ENCODE measurements at places on chromosomes 2 and 18. TPM values are rescaled to one million over a fixed set of nuclear protein-coding genes. Genes with fewer than 3 reads are reported as not detected.

GRCh38 chr2:231394211-231395141 is 1.0 kb upstream of the B3GNT7 start:
- H3K36me3 ChIP-seq: peaks cover 2% of the 10 kb centered on the region
- H3K4me3 ChIP-seq: peak overlapping the region; percentile 33
- no peak overlapping the region for H3K27ac ChIP-seq
- no peak for DNase-seq
- peaks cover 15% of the 10 kb centered on the region for H3K4me1 ChIP-seq

GRCh38 chr2:239360421-239361310 is 40.2 kb downstream of the HDAC4 start:
- peaks cover 23% of the 10 kb centered on the region for H3K4me1 ChIP-seq
- no peak overlapping the region for H3K27ac ChIP-seq
- peaks cover 23% of the 10 kb centered on the region for H3K36me3 ChIP-seq
- H3K4me3 ChIP-seq: no peak overlapping the region
- H3K27me3 ChIP-seq: no peaks in the 10 kb centered on the region

DNA sequence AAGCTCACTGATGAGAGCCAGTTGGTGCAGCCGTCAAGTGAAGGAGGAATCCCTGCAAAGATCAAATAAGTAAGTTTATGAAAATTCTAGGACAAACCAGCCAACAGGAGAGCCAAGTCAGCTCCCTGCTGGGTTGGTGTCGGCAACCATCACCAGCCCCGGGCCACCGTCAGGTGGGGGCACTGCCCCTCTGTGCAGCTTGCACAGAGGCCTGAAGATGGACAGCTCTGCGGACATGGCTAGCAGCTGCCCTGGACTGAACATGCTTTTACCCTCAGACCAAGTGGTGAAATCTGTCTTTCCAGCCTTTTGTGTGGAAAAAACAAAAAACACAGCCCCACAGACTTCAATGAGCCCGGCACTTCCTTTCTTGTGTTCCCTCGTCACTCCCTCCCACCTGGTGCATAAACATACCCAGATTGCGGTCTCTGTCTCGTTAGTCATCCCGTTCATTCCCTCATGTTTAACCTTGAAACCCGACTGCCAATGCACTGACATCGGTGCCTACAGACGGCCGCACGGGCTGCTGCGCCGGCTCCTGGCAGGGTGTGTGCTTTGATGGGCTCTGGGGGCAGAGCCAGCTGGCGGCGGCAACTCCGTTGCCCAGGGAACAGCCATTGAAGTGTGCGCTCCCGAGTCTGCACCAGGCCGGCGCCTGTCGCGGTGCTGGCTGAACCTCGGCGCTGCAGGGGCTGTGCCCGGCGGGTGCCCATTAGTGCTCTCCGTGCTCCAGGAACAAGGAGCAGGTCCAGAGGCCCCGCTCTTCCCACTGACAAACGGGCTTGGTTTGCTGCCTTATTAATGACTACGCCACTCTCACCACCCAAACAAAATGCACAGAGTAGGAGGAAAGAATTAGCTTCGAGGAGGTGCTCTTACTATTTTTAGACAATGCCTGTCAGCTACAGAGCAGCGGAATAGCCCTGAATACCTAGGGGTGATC is 95.3 kb downstream of the EIPR1 start:
- H3K27me3 ChIP-seq: no peaks in the 10 kb centered on the region

DNA sequence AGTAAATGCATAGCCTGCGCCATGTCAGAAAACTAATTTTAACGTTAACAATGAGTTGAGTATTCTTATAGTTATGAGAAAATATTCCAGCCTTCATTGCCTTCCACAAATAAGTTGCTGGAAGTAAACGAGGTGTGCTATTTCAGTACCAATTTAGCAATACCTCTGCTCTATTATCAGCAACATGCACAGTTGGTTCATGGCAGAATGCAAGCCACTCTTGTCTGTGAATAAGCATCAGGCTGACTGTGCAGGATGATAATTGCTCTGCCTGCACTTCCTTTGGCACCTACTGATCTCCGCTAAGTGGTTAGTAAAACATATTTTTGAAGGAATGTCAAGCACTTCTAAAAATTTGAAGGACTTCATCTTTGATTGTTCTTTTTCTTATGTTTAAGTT is 261.9 kb upstream of the SIX3 start:
- no peaks in the 10 kb centered on the region for H3K36me3 ChIP-seq
- H3K4me3 ChIP-seq: no peak overlapping the region
- no peaks in the 10 kb centered on the region for H3K4me1 ChIP-seq
- DNase-seq: no peak

Gene INHBB
- not detected for total RNA-seq

- H3K27ac ChIP-seq: no peak overlapping the region
- no peak for DNase-seq
- H3K27me3 ChIP-seq: no peaks in the 10 kb centered on the region
- H3K4me3 ChIP-seq: no peak overlapping the region
These were observed 218.7 kb downstream of the HNMT start for GRCh38 chr2:138182937-138183312.

DNA sequence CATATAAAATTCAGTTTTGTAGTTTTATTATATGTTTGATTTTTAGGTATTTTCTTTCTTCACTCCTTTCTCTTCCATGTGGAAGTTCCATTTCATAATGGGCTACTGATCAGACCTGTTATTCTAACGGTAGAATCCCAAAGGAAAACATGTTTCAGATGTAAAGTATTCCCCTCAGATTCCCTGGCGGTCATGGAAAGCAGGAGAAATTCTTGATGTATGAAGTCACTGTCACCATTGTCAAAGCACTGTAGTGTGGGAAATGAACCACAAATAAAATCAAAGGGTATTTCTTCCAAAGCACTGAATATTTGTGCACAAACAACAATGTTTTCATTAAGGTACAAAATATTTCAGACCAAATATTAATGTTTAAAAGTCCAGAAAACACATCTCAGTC is 237.3 kb upstream of the KLHL14 start:
- H3K4me1 ChIP-seq: no peaks in the 10 kb centered on the region
- H3K4me3 ChIP-seq: no peak overlapping the region
- no peak for DNase-seq
- H3K27me3 ChIP-seq: no peaks in the 10 kb centered on the region
- no peak overlapping the region for H3K27ac ChIP-seq

DNA sequence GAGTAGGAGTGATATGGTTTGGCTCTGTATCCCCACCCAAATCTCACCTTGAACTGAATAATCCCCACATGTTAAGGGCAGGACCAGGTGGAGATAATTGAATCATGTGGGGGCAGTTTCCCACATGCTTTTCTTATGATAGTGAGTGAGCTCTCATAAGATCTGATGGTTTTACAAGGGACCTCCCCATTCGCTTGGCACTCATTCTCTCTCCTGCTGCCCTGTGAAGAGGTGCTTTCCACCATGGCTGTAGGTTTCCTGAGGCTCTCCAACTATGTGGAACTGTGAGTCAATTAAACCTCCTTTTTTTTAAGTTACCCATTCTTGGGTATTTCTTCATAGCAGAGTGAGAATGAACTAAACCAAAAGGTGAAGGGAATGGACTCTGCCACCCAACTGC is 207.5 kb downstream of the LOXHD1 start:
- H3K27ac ChIP-seq: no peak overlapping the region
- no peaks in the 10 kb centered on the region for H3K36me3 ChIP-seq
- no peak overlapping the region for H3K4me3 ChIP-seq
- H3K4me1 ChIP-seq: no peaks in the 10 kb centered on the region
- no peak for DNase-seq

DNA sequence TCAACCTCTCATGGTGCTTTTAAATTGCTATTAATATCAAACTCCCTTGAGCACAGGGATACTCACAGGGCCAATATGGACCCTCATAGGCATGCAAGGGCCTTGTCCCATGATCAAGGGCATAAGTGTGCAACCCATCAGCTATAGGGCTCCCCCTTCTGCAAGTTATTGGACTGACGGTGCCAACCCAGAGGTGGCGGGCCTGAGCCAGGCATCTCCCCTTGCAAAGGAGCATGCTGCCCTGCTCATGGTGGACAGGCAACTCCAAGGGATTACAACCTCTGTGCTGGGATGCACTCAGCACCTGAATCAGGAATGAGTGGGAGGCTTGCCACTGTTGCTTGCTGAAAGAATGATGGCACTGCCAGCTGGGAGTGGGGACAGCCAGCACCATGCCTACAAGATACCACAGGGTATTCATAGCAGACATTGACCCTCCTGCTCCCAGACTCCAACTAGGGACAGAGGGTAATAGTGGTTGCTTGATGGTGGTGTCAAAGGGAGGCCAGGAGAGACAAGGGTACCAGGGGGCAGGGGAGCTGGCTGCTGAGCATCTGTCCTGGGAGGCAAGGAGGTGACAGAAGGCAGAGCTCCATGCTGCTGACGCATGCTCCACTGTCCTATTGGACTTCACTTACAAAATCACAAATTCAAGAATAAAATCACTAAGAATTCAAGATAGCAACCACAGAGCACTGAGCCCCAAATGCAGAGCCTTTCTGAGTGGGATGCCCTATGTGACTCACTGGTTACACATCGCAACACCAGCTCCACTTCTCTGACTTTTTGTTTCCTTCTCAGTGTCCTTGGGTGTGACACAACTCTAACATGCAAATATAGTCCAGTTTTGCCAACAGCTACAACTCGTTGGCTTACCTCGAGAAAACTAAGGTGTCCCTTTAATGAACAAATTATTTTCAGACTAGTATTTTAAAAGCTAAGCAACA is 157.1 kb upstream of the CCDC150 start:
- DNase-seq: no peak
- no peak overlapping the region for H3K4me3 ChIP-seq
- H3K27me3 ChIP-seq: peaks cover 31% of the 10 kb centered on the region
- no peaks in the 10 kb centered on the region for H3K4me1 ChIP-seq

- H3K4me3 ChIP-seq: no peak overlapping the region
- H3K27me3 ChIP-seq: no peaks in the 10 kb centered on the region
- H3K36me3 ChIP-seq: no peaks in the 10 kb centered on the region
These were observed 102.8 kb upstream of the RBMS1 start for GRCh38 chr2:160596441-160596840.

DNA sequence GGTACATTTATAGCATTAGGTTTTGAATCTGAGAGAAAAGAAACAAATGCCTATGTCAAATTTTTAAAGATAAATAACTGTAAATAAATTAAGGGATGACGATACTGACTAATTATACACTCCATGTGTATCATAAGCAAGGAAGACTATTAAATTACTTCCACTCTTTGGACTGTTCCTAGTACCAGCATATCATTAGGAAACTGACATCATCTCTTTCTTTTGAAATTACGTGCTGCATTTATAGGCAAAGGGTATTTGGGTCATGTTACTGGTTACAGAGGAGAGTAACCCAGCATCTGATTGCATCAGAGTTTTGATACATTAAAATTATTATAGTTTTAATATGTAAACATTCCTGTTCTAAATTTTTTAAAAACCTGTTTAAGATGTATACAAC is 309.7 kb downstream of the XIRP2 start:
- DNase-seq: no peak
- H3K4me1 ChIP-seq: peaks cover 6% of the 10 kb centered on the region

Gene LYG1
- total RNA-seq: 1.3 TPM

DNA sequence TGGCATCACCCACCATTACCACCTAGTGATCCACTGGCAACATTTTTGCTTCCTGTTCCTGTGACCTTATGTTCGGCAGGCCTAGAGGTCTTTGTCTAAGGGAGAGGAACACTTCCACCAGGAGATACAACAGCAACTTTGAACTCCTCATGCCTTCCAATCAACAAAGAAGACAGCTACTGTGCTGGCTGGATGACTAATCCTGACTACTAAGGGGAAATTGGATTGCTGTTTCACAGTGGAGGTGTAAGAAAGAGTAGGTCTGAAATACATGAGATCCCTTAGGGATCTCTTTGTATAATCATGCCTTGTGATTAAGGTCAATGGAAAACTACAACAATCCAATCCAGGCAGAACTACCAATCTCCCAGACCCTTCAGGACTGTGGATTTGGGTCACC is 45.2 kb downstream of the EIF2AK3 start:
- no peak overlapping the region for H3K4me3 ChIP-seq
- DNase-seq: no peak
- no peaks in the 10 kb centered on the region for H3K4me1 ChIP-seq
- H3K27ac ChIP-seq: no peak overlapping the region
- H3K36me3 ChIP-seq: peaks cover 30% of the 10 kb centered on the region

- no peak overlapping the region for H3K4me3 ChIP-seq
- peaks cover 28% of the 10 kb centered on the region for H3K36me3 ChIP-seq
- H3K27me3 ChIP-seq: no peaks in the 10 kb centered on the region
- peak overlapping the region; percentile 66 for H3K27ac ChIP-seq
These were observed 29.7 kb downstream of the NAB1 start for GRCh38 chr2:190678444-190679162.

Gene TLX2
- 0.52 TPM for total RNA-seq

- no peaks in the 10 kb centered on the region for H3K4me1 ChIP-seq
- H3K27me3 ChIP-seq: peaks cover 3% of the 10 kb centered on the region
- H3K27ac ChIP-seq: no peak overlapping the region
- no peak for DNase-seq
These were observed 71.1 kb downstream of the DYSF start for GRCh38 chr2:71524476-71524875.

DNA sequence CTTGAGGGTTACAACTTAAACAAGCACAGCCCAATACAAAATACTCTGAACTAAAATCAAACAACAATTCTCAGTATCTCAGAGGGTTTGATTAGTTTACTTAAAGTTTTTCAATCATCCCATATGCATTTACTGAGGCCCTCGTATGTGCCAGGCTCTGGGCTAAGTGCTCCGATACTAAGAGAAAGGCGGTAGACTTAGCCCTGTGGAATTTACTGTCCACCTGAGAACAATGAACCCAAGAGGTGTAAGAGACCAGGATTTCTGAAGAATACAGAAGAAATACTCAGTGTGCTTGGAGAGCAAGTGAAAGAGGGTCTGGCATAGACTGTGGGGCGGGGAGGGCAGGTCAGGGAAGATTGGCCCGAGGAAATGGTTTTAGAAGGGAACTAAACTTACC is 25.1 kb upstream of the SCYGR1 start:
- no peak overlapping the region for H3K4me3 ChIP-seq
- no peaks in the 10 kb centered on the region for H3K27me3 ChIP-seq
- H3K4me1 ChIP-seq: peaks cover 24% of the 10 kb centered on the region
- no peak for DNase-seq
- no peak overlapping the region for H3K27ac ChIP-seq
- H3K36me3 ChIP-seq: no peaks in the 10 kb centered on the region

GRCh38 chr2:166091439-166091838 is 36.4 kb downstream of the SCN1A start:
- no peaks in the 10 kb centered on the region for H3K27me3 ChIP-seq
- no peaks in the 10 kb centered on the region for H3K36me3 ChIP-seq
- H3K4me1 ChIP-seq: no peaks in the 10 kb centered on the region

GRCh38 chr2:222294996-222295367 is 3.8 kb downstream of the PAX3 start:
- peaks cover 22% of the 10 kb centered on the region for H3K4me1 ChIP-seq
- H3K36me3 ChIP-seq: peaks cover 3% of the 10 kb centered on the region
- no peak for DNase-seq
- peaks cover 94% of the 10 kb centered on the region for H3K27me3 ChIP-seq

Gene ARHGAP25
- total RNA-seq: 97.8 TPM

- no peak overlapping the region for H3K27ac ChIP-seq
- H3K4me1 ChIP-seq: peaks cover 14% of the 10 kb centered on the region
- DNase-seq: no peak
- peaks cover 28% of the 10 kb centered on the region for H3K27me3 ChIP-seq
- H3K4me3 ChIP-seq: no peak overlapping the region
These were observed 2.6 kb downstream of the BAZ2B start for GRCh38 chr2:159613651-159614285.

Data from activated CD4-positive, alpha-beta T cell treated with anti-CD3 and anti-CD28 coated beads, Interleukin-2, amount 10 ng/mL, durations not matched to agents 7 days and 5 days (primary cell).